ENCODE measurements at places on chromosomes 13 and 19.

DNA sequence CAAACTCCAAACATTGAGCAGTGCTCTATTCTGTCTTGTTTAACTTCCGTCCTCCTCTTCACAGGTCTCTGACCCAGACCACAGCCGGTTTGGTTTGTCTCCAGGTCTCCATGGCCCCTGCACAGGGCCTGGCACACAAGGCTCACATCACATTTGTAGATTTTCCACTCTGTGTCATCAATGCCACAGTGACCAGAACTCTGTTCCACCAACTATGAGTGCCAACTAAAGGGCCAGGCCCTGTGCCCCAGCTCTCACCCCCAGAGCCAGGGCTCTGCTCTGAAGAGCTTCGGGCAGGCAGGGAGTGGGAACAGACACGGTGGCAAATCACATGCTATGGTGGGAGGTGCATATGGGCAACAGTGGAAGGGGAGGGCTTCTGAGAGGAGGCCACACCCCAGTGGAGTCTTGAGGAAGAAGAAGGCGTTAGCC lies 16.0 kb downstream of the SMG9 start:
- peak; percentile 17 for DNase-seq

GRCh38 chr13:102878481-102878880 lies 32.6 kb downstream of the ERCC5 start:
- peak; percentile 64 for DNase-seq

GRCh38 chr19:19077103-19077502 lies 13.3 kb downstream of the SLC25A42 start:
- no peak for DNase-seq

GRCh38 chr19:14089662-14090508 lies 666 bp downstream of the SAMD1 start:
- DNase-seq: peak; percentile 65

DNA sequence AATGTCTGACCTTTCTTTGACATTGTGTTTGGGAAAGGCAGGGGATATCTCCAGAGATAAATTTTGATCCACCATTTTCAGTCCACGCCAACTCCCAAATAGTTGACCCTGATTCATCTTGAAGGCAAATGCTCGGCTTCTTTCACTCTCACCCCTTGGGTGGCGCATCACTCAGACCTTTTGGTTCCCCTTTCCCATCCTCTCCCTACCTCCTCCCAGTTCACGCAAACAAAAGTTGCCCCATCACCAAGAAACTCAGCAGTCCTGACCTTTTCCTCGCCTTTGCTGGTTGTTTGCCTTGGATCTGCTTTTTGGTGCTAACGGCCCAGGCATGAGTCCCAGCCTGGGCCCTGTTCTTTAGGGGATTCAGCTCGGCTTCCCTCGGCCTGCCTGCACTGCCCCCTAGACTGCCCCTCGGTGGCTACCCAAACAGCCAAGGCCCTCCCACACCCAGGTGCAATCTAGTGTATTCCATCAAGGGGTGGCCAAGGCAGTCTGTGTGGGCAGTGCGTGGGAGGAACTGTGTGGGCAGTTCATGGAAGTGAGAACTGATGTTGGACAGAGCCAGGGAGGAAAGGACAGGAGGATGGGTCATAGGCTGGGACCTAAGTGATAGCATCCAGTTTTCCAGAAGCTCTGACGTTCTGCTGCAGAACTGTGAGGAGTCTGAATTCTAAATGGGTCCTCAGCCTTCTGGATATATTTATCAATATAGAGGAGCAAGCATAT lies 255.7 kb downstream of the DLEU7 start:
- no peak for DNase-seq

GRCh38 chr13:106602178-106602577 lies 34.2 kb upstream of the ARGLU1 start:
- no peak for DNase-seq

- no peak for DNase-seq
These were observed 76.6 kb downstream of the STOML3 start for GRCh38 chr13:38914070-38914469.

- no peak for DNase-seq
These were observed 23.1 kb upstream of the CXCL17 start for GRCh38 chr19:42465827-42466280.

GRCh38 chr19:18401580-18402112 lies 4.2 kb upstream of the LRRC25 start:
- peak; percentile 76 for DNase-seq

DNA sequence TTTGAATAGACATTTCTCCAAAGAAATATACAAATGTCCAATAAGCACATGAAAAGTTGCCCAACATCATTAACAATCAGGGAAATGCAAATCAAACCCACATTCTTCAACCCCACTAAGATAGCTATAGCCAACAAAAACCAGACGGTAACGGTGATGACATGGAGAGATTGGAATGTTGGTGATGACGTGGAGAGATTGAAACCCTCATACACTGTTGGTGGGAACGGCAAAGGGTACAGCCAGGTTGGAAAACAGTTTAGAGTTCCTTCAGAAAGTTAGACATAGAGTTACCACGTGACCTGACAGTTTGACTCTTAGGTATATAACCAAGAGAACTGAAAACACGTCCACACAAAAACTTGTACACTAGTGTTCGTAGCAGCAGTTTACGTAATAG lies 48.1 kb downstream of the TNFRSF19 start:
- DNase-seq: peak; percentile 93

DNA sequence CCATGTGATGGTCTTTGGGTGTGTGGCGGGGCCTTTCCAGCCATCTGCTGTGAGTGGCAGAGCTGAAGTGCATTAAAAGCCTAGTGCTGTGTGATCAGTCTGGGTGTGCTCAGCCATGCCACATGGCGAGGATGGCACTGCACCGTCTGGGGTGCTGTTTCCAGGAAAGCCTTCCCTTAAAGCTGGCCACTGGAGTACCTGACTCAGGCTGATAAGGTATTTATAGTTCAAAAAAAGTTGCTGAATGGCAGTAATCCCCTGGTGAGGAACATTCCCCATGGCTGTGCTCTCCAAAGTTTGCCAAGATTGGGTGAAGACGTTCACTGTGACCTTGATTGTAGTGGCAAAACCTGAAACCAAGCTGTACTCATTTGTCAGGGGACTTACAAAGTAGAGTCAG lies 6.0 kb downstream of the GPI start:
- no peak for DNase-seq

DNA sequence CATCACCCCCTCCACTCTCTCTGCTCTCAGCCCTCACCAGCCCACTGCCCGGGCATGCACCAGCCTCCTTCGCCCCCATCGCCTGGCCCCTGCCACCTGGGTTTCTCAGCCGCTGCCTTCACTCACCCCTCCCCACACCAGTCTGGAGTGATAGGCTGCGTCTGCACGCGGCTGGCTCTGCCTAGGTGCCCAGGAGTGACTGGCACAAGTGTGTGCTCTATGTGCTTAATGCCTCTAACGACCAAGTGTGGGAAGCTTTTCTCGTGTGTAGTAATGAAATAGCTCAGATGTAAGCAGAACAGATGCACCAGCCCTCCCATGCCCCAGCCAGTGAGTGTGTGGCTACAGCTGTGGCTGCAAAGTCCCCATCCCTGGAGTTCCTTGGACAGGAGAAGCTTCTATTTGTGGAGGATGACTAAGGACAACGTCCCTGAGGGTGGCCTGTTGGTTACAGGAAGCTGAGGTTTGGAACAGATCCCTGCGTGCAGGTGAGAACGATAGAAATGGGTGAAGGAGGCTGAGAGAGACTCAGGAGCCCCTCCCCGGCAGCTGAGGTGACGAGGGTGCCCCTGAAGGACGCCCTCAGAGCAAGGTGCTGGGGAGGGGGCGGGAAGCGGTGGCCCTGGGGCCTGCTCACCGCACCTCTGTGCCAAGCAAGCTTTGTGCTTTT lies 35.6 kb downstream of the ATP11A start:
- peak; percentile 12 for DNase-seq

DNA sequence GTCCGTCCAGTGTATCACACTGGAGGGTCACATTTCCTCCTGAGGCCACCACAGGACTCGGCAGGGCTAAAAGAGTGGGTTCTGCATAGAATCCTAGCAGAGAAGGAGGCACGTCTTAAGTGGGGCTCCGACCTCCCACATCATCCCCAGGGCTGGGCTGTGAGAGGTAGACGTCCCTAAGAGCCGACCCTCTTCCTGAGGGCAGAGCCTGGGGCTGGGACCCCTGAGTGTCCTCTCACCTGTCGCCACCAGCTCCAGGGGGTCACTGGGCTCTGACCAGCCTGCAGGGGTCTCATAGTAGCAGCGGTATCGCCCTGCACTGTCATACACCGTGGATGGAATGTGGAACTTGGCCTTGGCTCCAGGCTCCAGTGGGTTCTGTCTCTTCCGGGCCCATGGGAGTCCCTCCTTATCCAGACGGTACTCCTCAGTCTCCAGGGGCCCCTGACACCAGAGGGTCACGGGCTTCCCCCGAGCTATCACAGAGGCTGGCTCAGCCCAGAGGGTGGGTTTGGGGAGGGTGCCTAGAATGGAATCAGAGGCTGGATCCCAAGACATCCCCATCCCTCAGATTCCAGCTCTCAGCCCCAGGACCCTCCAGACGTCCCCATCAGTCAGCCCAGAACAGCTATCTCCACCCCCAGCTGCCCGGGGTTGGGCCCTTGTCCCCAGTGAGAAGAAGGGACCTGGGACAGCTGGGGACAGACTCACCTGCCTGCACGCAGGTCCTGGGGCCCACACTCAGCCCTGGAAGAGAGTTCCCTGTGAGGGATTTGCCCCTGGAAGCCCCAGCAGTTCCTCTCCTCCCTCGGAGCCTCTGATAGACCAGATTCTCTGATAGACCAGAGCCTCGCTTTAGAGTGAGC lies 590 bp downstream of the LILRB5 start:
- DNase-seq: no peak

Data from cardiac fibroblast (primary cell).